ENCODE measurements at places on chromosomes 7 and 10.

- no peak for DNase-seq
Measured at GRCh38 chr10:17415046-17415658, 39.2 kb downstream of the ST8SIA6 start.

DNA sequence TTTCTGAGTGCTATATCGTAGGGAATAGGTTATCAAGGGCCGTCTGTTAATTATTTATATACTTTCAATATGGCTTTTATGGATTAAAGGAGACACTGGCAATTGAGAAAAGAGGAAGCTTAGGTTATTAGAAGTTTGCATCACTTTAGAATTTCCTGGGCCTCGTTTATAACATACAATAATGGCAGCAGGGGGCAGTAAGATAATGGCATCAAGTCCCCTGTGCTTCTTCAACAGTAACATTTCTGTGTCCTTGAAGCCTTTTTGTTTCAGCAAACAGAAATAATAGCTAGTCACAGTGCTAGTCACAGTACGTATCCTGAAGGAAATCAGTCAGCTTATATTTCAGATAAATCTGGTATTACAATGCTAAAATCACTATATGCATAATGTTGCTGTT lies 41.9 kb downstream of the SPAM1 start:
- DNase-seq = no peak

- no peak for DNase-seq
Measured at GRCh38 chr10:56586461-56586891, 225.4 kb upstream of the ZWINT start.

DNA sequence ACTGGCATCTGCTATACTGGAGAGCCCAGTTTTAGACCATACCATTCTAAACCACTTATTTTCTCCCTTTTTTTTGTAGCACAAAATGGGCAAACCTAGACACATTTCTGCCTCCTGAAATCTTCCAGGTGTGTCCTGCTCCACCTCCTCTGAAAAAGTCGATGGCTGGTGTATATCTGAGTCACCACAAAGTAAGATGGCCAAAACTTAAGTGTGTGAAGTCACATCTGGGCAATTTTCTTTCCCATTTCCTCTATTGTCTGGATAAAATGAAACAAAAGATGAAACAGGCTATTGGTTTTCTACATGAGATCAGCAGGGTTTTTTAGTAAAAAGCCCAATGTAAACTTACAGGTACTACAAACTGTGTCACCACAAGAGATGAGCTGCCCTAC lies 65.5 kb downstream of the OSBPL3 start:
- no peak for DNase-seq

DNA sequence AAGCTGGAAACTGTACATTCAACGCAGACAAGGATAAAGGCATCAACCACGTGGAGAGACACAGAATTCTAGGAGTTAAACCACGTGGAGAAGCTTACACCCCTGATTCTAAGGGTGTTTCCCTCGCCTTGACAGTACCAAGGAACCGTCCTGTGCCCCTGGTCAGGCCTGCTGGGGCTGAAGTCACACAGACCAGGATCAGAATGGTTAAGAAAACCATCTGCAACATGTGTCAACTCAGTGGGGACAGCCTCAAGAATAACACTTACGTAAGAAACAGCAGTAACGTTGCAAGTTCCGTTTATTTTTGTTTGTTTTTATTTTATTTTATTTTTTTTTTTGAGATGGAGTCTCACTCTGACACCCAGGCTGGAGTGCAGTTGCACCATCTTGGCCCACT lies 55.6 kb downstream of the CHST15 start:
- no peak for DNase-seq

- no peak for DNase-seq
Measured at GRCh38 chr10:14236341-14236740, 94.4 kb downstream of the FRMD4A start.

GRCh38 chr10:113080061-113080924 lies 130.2 kb downstream of the TCF7L2 start:
- DNase-seq = no peak

DNA sequence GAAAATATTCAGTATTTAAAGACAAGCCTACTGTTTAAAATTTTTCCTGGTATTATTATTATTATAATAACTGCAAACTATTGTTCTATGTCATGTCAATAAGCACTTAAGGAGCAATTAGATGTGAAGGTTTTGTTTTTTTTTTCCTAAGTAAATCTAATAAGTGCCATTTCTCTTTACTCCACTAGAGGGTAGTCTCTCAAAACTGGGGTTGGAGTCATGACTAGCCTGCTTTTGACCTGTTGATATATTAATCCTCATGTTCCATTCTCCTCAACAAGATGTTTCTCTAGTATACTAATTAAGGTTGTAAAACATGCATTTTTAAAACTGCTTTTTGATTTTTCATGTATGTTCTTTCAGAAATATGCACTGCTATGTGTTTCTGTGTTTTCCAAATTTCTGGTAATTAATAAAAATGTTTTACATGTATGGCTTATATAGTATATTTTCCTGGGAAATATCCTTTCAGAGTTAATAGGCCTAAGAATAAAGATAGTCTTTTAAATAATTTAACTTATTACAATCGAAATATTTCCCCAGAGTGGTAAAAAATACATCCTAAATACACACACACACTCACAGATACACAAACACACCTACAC lies 1.0 kb upstream of the LRRN3 start:
- peak; percentile 29 for DNase-seq

DNA sequence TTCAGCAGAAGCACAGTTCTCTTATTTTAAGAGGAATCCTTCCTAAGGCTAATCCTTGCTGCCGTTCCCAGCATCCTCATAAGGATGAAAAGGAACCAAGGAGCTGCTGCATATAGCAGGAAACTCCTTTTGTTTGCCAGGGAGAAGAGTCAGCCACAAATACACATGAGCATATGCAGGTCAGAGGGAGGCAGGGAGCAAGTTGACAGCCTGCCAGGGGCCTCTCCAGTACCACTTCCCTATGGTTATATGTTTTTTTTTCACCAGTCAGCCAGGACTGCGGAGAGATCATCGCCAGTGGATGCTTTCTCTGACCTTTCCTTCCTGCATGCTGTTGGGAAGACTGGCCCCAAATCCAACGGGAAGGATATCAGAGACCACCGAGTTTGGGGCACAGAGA lies 39.8 kb downstream of the SLC35B4 start:
- no peak for DNase-seq

- no peak for DNase-seq
Measured at GRCh38 chr10:99975942-99976809, 33.6 kb downstream of the DNMBP start.

DNA sequence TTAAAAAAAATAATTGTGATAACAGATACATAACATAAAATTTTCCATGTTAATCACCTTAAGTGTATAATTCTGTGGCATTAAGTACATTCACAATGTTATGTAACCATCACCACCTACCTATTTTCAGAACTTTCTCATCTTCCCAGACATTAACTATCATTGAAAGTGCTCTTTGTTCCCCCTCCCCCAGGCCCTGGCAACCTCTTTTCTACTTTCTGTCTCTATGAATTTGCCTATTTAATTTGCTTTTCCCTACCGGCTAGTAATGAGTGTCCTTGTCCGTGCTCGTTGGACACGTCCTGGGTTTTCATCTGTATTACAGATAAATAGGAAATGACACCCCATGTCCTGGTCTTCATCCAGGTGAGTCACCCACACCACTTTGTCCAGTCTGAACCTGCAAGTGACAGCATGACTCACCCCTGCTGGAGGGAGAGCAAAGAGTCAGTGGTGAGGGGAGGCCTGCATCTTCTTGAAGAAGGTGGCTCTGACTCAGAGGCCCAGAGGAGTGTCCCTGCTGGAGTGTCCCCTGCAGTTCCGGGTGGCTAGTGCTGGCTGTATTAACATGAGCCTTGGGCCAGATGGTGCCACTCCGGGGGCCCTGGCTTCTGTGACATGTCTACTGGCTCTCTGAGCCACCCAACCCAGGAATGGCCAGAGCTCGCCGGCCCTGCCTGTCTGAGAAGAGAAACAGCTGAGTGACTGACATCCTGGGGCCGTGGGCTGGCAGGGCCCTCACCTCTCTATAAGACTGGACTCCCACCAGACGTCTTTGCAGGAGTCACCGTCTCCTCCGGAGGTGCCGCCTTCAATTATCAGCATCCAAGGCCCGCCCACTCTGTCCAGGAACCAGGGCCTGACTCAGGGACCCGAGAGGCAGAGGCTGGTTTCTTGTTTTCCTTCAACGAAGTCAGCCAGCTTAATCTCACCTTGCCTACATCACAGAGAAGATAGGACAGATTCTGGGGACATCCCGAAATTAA lies 503.2 kb upstream of the MKI67 start:
- DNase-seq = no peak

- DNase-seq = no peak
Measured at GRCh38 chr10:52217531-52217930, 96.5 kb upstream of the DKK1 start.

DNA sequence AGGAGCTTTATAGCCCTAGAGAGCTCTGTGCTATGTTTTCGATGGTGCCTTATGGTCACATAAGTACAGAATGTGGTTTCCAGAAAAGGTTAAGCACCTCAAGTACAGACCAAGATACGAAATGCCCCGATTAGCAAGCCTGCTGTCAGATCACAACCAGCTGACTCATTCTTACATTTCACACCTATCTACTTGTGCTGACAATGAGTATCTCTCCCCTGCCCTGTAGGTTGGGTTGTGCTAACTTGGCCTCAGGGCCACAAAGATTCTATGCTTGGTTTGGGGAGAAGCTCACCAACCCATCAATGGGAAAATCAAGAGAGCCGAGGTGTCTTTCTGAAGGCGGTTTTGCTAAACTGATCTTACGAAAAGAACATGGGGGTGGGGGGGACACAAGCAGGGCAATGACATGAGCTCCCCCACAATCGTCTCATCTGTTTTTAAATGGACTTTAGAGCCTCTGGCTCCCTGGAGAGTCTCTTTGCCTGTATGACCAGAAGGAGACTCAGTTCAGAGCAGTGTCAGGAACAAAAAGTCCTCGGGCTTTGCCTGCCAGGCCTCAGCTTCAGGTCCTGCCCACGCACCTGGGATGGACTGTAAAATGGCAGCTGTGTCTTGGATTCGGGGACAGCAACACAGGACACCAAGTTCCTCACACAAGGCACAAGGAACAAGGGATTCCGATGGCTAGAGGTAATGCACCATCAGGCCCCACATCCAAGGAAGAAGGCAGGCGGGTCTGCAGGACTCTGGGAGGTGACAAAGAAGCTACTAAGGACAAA lies 55.1 kb downstream of the FAM53B start:
- no peak for DNase-seq

DNA sequence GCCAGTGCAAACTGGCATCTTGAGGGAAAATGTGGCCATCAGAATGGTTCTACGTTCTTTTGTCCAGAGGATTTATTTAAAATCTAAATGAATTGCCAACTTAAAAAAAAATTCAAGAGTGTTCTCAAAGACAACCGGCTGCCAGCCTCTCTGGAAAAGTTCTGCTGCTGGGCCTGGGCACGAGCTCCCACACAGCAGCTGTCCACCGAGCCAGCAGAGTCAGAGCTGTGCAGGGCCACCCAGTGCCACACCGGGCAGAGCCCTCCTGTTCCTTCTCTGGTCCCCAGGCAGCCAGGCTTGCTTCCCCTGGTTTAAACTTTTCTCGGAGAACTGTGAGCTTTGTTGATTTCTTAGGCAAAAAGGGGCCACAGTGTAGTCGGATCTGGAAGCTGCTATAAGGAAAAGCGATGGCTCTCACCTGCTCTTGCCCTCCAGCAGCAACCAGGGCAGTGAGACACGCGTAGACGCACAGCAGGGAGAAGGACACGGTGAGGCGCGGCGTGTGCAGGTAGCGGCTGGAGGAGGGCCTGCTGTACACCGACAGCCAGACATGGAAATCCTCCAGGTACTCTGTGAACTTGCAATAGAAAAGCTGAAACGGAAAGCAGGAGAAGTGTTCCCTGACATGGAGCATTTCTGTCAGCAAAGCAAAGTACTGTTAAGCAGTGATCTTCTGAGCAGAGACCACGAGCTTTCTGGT lies 111.6 kb downstream of the PKD1L1 start:
- no peak for DNase-seq

DNA sequence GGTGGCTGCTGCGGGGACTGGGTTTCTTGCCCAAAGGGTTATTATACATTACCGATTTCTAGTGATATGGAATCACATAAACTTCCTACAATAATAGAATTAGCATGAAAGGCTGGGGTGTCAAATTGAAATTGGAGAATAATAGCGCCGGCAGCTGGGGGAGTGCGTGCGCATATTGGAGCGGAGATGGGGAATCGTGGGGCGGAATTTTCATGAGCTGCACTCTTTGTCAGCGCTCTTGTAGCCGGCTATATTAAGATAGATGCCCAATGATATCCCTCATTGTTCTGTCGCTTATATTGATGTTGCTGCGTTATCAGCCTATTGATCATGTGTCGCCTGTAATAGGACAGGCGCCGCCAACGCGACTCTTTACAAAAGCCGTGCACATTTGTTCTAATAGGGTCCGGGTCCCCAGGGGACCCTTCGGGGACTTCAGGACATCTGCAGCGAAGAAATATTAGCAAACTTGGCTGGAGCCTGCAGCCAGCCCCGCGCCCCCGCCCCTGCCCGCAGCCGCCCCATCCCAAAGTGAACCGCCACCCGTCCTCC lies 5.1 kb downstream of the UNCX start:
- DNase-seq = no peak

- no peak for DNase-seq
Measured at GRCh38 chr7:140667476-140667875, 5.3 kb upstream of the ADCK2 start.

- DNase-seq = no peak
Measured at GRCh38 chr10:69874449-69874848, 72.7 kb downstream of the COL13A1 start.

DNA sequence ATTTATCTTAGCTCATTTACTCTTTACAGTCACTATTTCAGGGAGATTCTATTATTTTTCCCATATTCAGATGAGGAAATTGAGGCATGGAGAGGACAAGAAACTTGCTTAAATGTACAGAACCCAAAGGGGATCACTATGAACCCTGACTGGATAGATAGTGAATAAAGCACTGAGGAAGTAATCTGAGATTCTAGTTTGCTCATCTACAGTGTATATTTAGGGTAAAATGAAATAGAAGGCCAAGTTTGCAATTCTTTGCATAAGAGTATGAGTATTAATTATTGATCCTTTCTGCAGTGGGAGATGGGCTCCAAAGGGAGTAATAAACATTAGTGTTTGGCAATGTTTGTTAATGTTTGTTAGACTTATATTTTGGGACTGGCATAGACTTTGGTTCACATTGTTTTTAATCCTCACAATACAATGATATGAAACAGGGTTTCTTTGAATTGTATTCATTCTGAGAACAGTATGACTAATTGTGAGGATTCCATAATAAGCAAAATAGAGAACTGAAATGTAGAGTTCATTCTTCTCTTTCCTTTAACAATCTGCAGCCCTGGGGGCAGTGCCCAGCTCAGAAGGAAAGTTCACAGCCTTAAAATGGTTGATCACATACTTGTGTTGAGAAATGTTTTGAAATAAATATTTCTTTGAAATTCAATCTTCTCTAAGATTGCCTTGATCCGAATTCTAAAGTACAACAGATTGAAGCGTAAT lies 131.0 kb upstream of the ZNF804B start:
- DNase-seq = no peak

DNA sequence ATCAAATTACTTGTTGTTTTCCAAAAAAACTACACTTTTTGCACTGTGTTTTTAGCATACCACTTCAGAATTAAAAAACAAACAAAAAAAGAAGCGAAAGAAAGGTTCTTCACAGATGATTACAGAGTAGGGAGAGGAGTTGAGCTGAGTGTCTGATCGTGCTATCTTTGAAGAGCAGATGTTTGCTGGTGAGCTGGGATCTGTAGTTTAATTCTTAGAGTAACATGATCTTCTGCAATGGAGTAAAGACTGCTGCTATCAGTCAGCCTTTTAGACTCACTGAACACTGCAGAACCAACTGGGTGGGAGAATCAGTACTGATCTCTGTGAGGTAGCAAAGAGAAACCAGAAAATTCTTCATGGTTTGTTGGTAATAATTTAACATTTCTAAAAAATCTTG lies 1197.8 kb upstream of the SORCS1 start:
- DNase-seq = no peak

- DNase-seq = no peak
Measured at GRCh38 chr10:34116681-34117271, 698.3 kb downstream of the PARD3 start.
